ENCODE measurements at places on chromosomes 1 and 21.
A peak's percentile ranks its signal among the peaks of the same experiment; 100 is the strongest.

DNA sequence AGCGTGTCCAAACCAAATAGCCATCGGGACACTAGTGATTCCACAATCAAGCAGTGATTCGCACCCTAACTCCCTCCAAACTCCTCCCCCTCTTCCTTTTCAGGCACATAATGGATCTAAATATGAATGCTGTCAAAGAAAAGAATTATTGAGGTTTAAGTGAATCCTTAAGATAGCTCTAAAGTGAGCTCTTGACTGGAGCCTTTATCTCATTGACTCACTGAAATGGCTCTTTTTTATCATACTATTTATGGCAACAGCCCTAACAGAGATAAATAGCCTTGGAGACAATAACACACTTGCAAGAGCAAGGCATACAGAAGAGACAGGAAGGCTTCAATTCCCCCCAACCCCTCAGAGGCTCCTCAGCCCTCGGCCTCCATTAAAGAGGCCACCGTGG is 143.3 kb downstream of the PLXNA2 start:
- no peak for DNase-seq

DNA sequence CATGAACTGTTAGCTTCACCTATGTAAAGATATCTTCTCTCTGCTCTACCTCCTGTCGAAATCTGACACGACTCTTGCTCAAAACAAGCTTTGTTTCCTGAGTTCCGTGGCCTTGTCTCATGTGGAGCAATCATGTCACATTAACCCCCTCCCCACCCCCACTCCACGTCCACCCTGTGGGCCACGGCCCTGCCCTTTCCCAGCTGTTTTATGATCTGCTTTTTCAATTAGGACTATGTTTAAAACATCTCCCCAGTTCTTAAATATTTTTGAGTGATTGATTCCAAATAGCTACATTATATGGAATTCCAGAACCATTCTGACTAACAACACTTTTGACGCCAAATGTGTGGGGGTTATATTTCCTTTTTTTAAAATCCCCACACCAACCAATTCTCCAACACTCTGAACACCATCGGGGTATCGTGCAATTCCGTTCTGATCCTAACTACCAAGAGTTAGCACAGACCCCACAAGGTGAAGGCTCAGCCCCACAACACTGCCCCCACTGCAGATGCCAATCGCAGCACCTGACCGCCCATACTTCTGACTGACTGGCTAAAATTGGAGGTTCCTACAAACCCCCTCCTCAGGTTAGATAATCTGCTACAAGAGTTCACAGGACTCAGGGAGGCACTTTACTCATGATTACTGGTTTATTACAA is 12.7 kb upstream of the S100A8 start:
- no peak for DNase-seq

DNA sequence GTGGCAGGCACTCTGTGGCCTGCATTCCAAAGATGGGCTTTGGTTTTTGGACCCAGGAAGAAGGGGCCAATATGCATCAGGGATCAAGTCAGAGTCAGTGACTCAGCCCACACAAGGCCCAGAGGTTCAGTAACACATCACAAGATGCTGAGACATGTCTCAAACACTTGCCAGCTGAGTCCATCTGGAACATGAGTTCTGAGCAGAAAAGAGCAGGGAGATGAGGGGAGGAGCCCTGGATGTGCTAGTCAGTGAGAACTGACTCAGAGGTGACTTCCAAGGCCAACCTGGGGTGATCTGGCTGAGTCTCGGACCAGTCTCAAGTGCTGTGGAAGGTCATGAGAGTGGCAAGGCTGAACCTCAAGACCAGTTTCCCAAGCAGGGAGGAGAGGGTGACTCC is 150.1 kb downstream of the CDC7 start:
- peak; percentile 98 for DNase-seq

DNA sequence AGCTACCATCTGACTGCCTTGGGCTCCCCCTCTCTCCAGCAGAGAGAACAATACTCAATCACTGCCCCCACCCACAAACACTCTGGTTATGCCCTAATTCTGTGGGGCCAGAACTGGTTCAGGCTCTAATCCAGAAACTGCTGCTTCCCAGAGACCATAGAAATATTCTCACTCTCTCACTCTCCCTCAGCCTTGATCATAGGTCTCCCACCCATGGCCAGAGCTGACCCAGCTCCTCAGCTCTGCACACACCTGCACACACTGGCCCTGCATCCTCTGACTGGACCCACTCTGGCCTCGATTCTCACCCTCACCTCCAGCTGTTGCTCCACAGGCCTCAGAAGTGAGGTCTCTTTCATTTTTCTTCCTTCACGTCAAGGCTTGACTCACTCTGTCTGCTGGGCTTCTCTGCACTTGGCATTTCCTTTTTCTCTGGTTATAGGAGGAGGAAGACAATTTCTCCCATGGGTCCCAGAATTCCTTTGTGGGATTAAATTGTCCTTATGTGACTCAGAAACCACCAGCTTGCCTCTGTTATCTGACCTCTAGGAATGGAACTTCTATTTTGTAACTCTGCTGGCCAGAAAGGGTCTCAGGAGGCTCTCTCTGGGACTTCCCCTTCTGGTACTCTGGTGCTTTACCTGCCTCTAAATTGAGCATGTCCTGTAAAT is 15.6 kb upstream of the ZMYM6 start:
- DNase-seq: peak; percentile 76

GRCh38 chr1:199312626-199313025 is 673.8 kb downstream of the PTPRC start:
- DNase-seq: no peak

DNA sequence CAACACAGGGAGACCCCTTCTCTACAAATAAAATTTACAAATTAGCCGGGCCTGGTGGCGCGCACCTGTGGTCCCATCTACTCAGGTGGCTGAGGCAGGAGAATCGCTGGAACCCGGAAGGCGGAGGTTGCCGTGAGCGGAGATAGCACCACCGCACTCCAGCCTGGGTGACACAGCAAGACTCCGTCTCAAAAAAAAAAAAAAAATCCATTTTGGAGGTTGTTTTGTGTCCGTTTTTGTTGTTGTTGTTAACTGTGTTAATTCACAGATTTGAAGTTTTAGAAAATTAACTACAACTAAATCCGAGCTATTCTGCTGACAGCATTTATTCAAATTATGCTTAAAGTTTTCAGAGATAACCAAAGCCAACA is 618 bp downstream of the CLCC1 start:
- DNase-seq: no peak

- no peak for DNase-seq
Measured at GRCh38 chr1:7403265-7404045, 367.6 kb upstream of the VAMP3 start.

- DNase-seq: peak; percentile 18
Measured at GRCh38 chr1:229803626-229804217, 177.7 kb downstream of the URB2 start.

- DNase-seq: no peak
Measured at GRCh38 chr1:17877896-17878295, 122.8 kb downstream of the ACTL8 start.

DNA sequence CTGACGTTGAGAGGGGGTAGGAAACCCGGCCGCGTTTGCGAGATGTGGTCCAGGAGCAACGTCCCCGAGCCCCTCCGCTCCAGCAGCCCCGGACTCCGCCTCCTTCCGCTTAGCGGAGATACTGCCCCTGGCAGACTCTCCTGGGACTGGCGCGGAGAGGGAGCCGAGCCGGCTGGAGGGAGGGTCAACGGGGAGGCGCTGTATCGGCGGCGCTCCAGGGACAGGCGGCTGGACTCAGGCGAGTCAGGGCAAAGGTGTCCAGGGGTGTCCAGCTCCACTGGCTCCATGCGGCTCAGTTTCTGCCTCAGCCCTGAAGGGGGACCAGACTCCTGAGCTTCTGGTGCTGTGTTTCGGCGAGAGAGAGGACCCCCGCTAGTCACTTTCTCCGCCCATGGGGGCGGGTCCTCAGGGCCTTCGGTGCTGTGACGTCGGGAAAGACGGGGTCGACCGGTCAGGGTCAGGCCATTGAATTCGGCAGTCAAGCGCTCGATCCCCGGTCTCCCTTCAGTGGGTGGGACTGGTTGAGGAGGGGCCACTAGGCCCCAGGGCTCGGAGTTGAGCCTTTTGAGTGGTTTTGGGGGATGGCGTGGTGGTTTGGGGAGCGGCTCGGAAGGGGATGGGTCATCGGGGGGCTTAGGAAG is 2.8 kb upstream of the LIX1L start:
- DNase-seq: no peak

DNA sequence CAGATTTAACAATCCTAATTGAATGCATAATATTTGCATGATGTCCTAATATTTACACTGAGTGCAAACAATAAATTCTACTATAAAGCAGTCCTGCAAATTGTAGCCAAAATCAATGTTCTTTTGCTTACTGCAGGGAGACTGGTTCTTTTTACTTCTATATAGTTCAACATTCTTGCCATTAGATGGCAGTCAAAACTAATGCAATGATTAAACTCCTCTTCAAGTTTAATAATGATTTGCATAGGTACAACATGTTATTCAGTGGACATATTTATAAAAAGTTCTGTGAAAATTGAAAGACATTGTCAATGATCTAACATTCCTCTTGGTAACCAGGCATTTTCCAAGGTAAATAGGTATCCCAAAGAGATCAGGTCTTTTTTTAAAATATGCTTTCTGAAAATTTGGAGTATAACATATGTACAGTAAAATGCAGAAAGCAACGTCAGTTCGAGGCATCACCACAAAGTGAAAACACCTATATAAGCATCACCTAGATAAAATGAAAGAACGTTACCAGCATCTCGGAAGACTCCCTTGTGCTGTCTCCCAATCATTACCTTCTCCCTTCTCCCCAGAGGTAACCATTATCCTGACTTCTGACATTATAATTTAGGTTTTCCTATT is 9.8 kb upstream of the FNBP1L start:
- DNase-seq: no peak

DNA sequence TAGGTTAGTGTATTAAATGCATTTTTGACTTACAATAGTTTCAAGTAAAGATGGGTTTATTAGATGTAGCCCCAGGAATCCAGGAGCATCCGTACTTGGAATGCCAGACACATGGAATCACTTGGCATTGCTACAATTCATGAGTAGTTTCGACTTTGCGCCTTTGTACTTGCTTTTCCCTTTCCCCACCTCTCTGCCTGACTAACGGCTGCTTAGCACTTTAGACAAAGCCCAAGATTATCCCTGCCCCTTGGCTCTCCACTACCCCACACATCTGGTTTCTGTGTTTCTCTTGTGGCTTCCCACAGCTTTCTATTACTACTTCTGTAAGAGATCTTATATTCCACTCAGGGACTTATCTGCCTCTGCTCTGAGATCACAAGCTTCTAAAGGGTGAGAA is 397.7 kb upstream of the POU3F1 start:
- no peak for DNase-seq

GRCh38 chr1:68815632-68816031 is 318.8 kb upstream of the DEPDC1 start:
- no peak for DNase-seq

GRCh38 chr1:57133686-57134085 is 167.9 kb upstream of the C8B start:
- no peak for DNase-seq

DNA sequence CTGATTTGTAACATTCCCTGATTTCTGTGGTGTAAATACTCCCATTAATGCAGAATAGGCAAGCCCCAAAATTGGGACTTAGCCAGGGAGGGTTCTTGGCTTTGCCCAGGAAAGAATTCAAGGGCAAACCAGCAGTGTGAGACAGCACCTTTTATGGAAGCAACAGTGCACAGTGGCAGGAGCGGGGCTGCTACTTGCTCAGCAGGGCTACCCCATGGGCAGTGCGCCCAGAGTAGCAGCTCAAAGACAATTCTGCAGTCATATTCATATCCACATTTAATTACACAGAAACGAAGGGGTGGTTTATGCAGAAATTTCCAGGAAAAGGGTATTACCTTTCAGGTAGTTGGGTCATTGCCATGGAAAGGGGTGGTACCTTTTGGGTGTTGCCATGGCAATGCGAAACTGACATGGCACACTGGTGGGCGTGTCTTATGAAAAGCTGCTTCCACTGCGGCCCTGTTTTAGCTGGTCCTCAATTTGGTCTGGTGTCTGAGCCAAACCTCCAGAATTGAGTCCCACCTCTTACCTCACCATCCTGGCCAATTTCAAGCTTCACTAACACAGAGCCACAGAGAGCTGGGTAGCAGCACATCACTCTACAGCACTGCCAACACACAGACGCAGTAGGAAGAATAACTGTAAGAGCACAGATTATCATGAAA is 35.9 kb downstream of the FHAD1 start:
- DNase-seq: no peak

DNA sequence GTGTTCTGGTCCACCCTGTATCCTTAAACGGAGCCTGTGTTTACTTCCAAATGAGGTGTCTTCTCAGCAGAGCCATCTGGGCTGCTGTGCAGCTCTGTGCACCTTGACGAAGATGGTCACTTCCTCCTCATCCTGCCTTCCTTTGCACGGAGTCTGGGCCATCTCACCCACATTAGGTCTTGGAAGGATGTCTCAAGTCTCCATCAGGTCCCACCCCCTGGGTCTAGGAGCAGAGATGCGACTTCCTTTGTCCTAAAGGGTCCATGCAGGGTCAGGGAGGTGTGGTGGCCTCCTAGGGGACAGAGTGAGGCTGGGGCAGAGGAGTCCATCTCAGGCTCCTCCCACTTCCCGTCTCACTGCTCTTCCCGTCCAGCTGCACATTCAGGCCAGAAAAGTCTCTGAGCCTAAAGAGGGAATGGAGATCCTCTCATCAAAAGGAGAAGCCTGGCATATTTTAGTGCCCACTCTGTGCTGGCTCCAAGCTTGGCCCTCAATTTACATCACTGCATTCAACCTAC is 209.2 kb downstream of the MATN1 start:
- DNase-seq: no peak

DNA sequence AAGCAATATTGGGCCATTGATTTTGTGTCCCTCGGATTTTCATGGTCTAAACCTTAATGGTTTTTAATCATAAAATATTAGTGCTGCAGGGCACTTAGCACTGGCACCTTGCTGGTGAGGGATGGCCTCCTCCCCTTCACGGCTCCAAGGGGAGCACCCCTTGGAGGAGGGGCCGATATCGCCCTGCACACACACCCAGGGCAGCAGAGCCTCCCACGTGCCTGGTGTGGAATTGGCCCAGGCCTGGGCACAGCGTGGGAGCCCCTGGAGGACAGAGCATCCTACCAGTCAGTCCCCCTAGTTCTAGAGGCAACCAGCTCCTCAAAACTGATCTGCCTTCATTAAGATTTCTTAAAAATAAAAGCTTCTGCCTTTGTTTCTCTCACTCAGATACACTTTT is 90.7 kb upstream of the CSF3R start:
- DNase-seq: no peak

DNA sequence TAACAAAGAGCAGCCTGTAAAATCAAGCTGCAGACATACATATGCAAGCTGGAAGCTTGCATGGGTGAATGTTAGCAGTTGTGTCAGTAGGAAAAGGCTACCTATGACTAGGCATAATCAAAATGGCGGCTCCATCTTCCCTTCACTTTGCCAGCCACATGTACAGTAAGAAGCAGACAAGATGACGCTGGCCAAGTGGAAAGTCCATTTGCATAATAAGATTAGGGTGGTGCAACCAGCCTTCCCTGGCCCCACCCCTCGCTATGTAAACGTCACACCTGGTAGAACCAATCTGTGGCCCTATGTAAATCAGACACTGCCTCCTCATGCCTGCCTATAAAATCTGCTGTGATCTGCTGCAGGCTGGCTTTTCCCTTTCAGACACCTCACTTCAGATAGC is 171.9 kb upstream of the USP25 start:
- DNase-seq: no peak

All from kidney epithelial cell (primary cell).